ENCODE measurements at places on chromosomes 16 and 17. TPM values are rescaled to one million over a fixed set of nuclear protein-coding genes. Genes with fewer than 3 reads are reported as not detected.

- H3K27ac ChIP-seq, result no peak overlapping the region
- no peaks in the 10 kb centered on the region for H3K36me3 ChIP-seq
- H3K4me3 ChIP-seq, result no peak overlapping the region
- no peak for DNase-seq
- H3K27me3 ChIP-seq, result no peaks in the 10 kb centered on the region
These were observed 121.8 kb downstream of the SPACA3 start for GRCh38 chr17:33113276-33113990.

GRCh38 chr16:5815570-5816237, 718.1 kb upstream of the EEF2KMT start:
- H3K4me1 ChIP-seq, result no peaks in the 10 kb centered on the region
- peaks cover 67% of the 10 kb centered on the region for H3K36me3 ChIP-seq
- no peak for DNase-seq
- H3K4me3 ChIP-seq, result no peak overlapping the region
- no peak overlapping the region for H3K27ac ChIP-seq

DNA sequence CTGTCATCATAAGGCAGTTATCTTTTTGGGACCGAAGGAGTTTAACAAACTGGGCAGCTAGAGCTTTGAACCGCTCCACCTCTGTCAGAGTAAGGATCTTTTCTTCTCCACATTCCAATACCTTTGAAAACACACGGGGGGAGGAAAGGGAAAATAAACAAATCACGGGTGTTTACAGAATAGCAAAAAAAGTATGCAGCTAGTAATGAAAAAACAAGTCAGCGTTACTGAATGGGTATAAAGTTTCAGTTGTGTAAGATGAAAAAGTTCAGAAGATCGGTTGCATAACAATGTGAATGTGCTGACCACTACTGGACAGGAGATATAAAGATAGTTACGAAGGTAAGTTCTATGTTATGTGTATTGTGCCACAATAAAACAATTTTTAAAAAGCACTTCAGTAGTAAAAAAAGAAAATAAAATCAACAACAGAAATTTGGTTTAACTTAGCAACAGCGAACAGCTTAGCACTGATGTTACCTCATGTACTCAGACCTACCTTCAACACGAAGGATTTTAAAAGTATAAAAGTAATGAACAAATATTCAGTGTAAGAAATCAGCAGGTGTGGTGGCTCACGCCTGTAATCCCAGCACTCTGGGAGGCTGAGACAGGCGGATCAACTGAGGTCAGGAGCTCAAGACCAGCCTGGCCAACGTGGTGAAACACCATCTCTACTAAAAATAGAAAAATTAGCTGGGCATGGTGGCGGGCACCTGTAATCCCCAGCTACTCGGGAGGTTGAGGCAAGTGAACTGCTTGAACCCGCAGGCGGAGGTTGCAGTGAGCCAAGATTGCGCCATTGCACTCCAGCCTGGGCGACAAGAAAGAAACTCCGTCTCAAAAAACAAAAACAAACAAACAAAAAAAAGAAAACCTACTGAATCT, 34.3 kb downstream of the MARF1 start:
- no peak overlapping the region for H3K27ac ChIP-seq
- no peaks in the 10 kb centered on the region for H3K4me1 ChIP-seq
- no peak overlapping the region for H3K4me3 ChIP-seq
- no peaks in the 10 kb centered on the region for H3K27me3 ChIP-seq
- H3K36me3 ChIP-seq, result peaks cover 67% of the 10 kb centered on the region
- no peak for DNase-seq

DNA sequence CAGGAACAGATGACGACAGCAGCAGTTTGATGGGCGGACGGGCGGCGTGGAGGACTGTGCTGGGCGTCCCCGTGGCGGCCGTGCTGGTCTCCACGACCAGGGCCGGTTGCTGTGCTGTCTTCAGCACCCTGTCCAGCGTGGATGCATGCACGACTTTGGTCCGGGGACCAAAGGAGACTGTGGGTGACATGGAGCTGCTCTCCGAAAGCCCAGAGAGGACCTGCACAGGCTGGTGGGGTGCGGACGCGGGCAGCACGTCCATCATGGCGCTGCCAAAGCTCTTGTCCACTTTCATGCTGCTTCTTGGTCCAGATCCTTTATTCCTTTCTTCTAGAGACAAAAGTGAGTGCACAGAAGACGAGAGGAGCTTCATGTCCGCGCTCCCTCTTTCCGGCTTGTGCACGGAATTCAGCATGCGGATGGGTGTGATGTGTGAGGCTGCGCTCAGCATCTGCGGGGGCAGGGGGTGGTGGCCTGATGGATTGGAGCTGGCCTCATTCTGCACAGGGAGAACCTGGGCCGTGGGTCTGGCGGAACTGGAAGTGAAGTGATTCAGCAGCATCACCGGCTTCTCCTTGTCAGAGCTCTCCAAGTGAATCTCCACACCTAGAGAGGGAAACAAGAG, 20.3 kb downstream of the MAP1LC3B start:
- H3K4me3 ChIP-seq, result no peak overlapping the region
- no peak for DNase-seq
- peaks cover 44% of the 10 kb centered on the region for H3K36me3 ChIP-seq
- H3K27ac ChIP-seq, result no peak overlapping the region

- H3K4me3 ChIP-seq, result no peak within 1 kb of the TSS
- no peak for DNase-seq
- no peaks in the 10 kb centered on the region for H3K4me1 ChIP-seq
- H3K27me3 ChIP-seq, result no peaks in the 10 kb centered on the region
- no peak within 1 kb of the TSS for H3K27ac ChIP-seq
- H3K36me3 ChIP-seq, result no peaks in the 10 kb centered on the region
These were observed at the start of gene CTRB1 for GRCh38 chr16:75218256-75219076. Gene CTRB1 (plus strand): TSS chr16:75218988. CDS start chr16:75219008, 20 bp downstream.

DNA sequence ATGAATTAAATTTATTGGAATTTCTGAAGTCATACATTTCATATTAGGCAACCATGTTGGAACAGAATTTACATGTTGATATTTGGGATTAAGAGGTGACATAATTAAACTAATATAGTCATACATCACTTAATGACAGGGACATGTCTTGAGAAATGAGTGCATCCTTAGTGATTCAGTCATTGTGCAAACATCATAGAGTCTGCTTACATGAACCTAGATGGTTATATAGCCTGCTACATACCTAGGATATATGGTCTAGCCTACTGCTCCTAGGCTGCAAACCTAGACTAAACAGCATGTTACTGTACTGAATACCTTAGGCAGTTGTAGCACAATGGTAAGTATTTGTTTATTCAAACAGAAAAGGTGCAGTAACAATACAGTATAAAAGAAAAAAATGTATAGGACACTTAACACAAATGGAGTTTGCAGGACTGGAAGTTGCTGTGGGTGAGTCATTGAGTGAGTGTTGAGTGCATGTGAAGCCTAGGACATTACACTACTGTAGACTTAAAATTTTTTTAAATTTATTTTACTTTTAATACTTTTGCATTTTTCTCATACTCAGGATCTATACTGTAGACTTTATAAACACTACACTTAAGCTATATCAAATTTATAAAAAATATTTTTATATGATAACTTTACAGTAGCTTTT, 85.6 kb downstream of the OMG start:
- H3K4me1 ChIP-seq, result no peaks in the 10 kb centered on the region
- H3K27ac ChIP-seq, result no peak overlapping the region

DNA sequence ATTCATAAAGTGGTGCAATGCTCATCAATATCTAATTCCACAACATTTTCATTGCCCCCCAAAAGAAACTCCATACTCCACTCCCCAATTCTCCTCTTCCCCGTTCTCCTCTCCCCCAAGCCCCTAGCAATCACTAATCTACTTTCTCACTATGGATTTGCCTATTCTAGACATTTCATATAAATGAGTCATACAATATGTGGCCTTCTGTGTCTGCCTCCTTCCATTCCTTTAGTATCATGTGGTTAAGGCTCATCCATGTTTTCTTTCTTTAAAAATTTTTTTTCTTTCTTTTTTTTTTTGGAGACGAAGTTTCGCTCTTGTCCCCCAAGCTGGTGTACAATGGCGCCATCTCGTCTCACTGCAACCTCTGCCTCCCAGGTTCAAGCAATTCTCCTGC, 56.3 kb upstream of the HAS3 start:
- peak overlapping the region; percentile 28 for H3K27ac ChIP-seq
- H3K36me3 ChIP-seq, result no peaks in the 10 kb centered on the region
- no peak for DNase-seq
- no peaks in the 10 kb centered on the region for H3K4me1 ChIP-seq
- H3K4me3 ChIP-seq, result no peak overlapping the region

- H3K36me3 ChIP-seq, result no peaks in the 10 kb centered on the region
- peaks cover 14% of the 10 kb centered on the region for H3K4me1 ChIP-seq
- peaks cover 5% of the 10 kb centered on the region for H3K27me3 ChIP-seq
- H3K27ac ChIP-seq, result no peak overlapping the region
- DNase-seq, result no peak
- no peak overlapping the region for H3K4me3 ChIP-seq
These were observed 150.3 kb downstream of the IRX3 start for GRCh38 chr16:54136276-54136625.

DNA sequence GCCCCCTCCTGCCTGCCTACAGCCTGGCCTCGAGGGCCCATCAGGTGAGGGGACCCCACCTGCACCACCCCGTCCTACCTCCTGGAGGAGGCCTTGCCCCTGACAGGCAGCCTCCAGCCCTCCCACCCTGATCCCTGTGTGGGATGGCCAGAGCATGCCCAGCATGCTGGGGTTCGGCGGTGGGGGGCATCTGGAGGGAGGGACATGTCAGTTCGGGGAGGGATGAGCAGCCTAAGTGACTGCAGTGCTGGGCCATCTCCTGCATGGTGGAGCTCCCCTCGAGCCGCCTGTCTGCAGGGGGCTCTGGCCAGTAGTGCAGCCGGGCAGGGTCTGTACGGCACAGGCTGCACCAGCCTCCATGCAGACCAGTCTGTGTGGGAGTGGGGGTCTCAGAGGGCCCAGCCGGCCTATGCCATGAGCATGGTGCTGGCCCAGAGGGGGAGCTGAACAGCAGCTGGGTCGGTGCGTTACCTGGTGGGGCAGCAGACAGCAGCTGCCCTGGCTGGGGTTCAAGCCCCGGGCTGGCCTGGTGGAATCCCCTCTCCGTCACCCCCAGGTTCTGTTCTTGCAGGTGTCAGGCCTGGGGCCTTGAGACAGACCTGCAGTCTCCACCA, 4.0 kb upstream of the RNPS1 start:
- peaks cover under 1% of the 10 kb centered on the region for H3K36me3 ChIP-seq
- DNase-seq, result no peak
- H3K4me3 ChIP-seq, result no peak overlapping the region
- H3K4me1 ChIP-seq, result peaks cover 10% of the 10 kb centered on the region
- H3K27me3 ChIP-seq, result no peaks in the 10 kb centered on the region
- H3K27ac ChIP-seq, result no peak overlapping the region

DNA sequence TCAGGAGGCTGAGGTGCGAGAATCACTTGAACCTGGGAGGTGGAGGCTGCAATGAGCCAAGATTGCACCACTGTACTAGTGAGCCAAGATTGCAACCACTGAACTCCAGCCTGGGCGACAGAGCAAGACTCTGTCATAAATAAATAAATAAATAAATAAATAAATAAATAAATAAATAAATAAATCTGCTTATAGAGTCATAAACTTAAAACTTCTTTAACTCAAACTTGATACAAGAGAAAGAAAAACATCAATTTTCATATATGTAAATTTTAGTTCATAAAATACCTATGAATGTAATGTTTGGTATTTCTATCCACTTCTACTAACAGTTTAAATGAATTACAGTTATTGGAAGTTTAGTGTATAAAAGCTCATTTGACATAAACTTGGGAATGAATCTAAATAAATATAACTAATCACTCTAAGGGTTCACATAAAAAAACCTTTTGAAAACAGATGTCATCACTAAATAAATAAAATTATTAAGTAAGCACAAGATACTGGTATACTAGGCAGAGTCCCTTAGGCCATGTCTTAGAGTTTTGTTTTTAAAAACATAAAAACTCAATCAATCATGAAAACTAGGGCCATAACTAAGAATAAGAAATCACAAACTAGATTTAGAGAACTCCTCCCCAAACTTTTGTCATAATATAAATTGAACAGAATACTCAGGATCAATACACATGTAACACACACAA, 54.1 kb downstream of the SMURF2 start:
- H3K4me1 ChIP-seq, result no peaks in the 10 kb centered on the region
- DNase-seq, result no peak
- H3K4me3 ChIP-seq, result no peak overlapping the region
- H3K36me3 ChIP-seq, result no peaks in the 10 kb centered on the region
- H3K27ac ChIP-seq, result no peak overlapping the region
- no peaks in the 10 kb centered on the region for H3K27me3 ChIP-seq

Gene CACNG5
- total RNA-seq, result 3.1 TPM

Gene SEC14L5
- total RNA-seq, result 2.3 TPM

Gene TERB1
- not detected for total RNA-seq

Measured in WTC11 (cell line).